ENCODE measurements at places on chromosomes 1 and 21. TPM values are rescaled to one million over a fixed set of nuclear protein-coding genes. Genes with fewer than 3 reads are reported as not detected.

The GPR161 gene
- 26.8 TPM for total RNA-seq

The LCE7A gene
- not detected for total RNA-seq

The GPR25 gene
- total RNA-seq: not detected

The PEA15 gene
- 80.4 TPM for total RNA-seq

The GREM2 gene
- 7.7 TPM for total RNA-seq

The RNU1-2 gene
- total RNA-seq: under 0.01 TPM

The PTPRC gene
- total RNA-seq: not detected

The SGIP1 gene
- 34.6 TPM for total RNA-seq

The ARTN gene
- total RNA-seq: 0.29 TPM

The CD55 gene
- 33.7 TPM for total RNA-seq

The PLA2G4A gene
- 20.3 TPM for total RNA-seq

The CACNA1E gene
- not detected for total RNA-seq

The C1orf141 gene
- not detected for total RNA-seq

The ACTA1 gene
- not detected for total RNA-seq

The FCRL2 gene
- total RNA-seq: not detected

The FOXD3 gene
- total RNA-seq: not detected

The HTR1D gene
- not detected for total RNA-seq

The TMEM52 gene
- 0.15 TPM for total RNA-seq

The HHIPL2 gene
- 0.58 TPM for total RNA-seq

The CYP4A11 gene
- not detected for total RNA-seq

The LRRC3 gene
- total RNA-seq: 0.66 TPM

The FCRL6 gene
- total RNA-seq: not detected

The NPR1 gene
- total RNA-seq: 0.58 TPM

The UTP11 gene
- total RNA-seq: 27.0 TPM

The PRAMEF17 gene
- total RNA-seq: not detected

The TACSTD2 gene
- total RNA-seq: 0.33 TPM

The TPM3 gene
- total RNA-seq: 890 TPM

The WDR64 gene
- not detected for total RNA-seq

The GJA8 gene
- total RNA-seq: not detected

The PPT1 gene
- 73.4 TPM for total RNA-seq

The DENND1B gene
- total RNA-seq: 7.6 TPM

The NBPF9 gene
- 20.5 TPM for total RNA-seq

The C21orf91 gene
- 8.9 TPM for total RNA-seq

The KRTAP11-1 gene
- total RNA-seq: not detected

The ZBTB8A gene
- 7.1 TPM for total RNA-seq

The YBEY gene
- 14.4 TPM for total RNA-seq

The PRR9 gene
- total RNA-seq: not detected

The PDC gene
- total RNA-seq: not detected

The ZBTB40 gene
- total RNA-seq: 10.8 TPM

The OXCT2 gene
- 4.1 TPM for total RNA-seq
